ENCODE measurements at places on chromosomes 3 and 15.

DNA sequence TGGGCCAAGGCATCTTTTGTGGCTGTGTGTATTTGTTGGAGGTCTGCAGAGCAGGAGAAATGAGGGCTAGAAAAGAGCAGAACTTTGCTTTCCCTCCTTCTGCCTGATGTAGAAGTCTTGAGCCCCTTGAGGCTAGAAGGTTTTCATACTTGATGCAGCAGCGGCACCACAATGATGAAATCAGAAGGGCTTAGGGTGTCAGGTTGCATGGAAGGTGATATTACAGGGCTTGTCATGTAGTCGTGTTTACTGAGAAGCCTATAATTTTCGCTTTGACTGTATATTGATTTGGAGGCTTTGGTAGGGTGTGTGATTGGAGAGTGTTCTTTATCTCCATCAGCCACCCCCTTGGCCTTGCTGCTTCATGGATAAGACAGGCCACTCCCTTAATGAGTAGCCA, 339.8 kb downstream of the THSD4 start:
- no peak for DNase-seq

DNA sequence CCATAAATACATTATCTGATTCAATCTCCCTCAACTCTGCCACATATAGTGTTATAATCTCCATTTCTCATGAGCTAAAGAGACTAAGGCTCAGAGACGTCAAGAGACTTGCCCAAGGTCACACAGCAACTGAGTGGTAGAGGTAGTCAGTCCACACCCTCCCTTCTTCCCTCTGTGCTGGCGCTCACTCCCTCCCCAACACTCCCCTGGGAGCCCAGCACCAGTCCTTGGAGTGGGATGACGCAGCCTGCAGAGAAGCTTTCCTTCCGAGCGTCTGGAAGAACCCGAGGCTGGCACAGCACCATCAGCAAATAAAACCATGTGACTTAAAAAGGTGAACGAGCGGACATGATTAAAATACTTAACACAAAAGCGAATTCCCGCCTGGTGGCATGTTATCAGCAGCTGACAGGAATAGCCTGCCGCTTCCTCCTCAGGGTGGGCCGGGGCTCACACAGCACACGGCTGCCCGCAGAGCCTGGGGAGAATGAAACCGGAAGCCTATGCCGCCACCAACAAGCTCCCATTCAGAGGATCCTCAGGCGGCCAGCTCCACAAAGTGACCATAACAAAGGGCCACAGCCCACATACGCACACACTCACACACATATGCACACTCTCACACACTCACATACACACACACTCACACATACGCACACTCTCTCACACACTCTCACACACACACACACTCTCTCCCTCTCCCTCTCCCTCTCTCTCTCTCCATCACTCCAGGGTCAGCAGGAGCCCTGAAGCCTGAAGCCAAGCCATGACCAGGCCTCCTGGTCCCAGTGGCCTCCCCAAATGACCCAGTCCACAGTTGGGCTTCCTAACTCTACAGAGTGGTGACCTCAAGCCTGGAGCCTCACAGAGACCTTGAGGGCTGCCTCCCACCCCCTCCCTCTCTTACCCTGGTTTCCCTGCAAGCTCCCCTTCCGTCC, 120.5 kb downstream of the XXYLT1 start:
- no peak for DNase-seq

DNA sequence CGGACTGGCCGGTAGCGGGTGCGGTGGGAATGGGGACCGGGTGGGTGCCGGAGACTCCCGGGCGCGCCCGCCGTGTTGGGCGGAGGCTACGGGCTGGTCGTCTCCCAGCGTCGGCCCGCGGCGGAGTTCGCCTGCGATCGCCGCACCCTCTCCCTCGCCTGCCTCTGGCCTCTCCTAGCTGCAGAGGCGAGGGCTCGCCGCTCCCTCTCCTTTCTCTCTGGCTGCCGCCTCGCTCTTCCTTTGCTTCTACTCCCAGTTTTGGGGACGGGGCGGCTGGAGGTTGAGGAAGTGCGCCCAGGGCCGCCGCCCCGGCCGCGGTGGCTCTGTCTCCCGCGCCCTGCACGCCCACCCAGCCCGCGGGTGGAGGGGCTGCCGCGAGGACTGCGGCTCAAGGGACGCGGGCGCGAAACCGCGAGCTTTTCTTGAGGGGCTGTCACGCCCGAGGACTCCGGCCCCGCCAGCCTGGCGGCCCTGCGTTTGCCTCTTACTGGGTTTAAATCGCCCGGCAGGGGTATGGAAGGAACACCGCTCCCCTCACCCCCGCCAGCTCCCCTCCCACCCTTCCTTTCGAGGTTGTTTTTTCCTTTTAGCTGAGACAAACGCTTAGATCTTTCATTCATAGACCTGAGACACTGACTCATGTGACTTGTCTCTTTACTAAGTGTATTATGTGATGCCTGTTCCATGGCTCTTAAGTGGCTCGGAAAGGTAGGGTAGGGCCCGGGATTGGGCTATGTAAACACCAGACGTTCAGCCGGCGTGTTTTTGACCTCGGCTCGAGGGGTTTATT, 654 bp downstream of the PIK3CA start:
- DNase-seq: no peak

GRCh38 chr15:48343865-48344264, 12.6 kb downstream of the DUT start:
- DNase-seq: no peak

DNA sequence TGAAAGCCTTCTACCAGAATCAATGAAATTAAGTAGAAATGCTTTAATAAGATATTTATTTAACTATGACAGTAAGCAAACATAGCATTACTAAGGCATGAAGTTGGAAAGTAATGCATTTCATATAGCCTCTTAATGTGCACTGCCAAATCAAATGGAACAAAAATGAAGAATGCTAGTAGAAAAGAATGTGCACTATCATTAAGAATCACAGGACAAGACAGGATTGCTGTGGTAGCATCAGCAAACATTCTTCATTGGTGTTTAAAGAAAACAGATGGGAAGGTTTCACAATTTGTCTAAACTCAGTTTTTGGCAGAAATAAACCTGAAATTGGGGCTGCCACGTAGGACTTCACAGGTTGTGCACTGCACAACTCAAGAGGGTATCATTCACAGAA, 168.9 kb downstream of the CNTN3 start:
- no peak for DNase-seq

GRCh38 chr3:78689378-78689777, 1078.4 kb downstream of the ROBO1 start:
- DNase-seq: no peak

GRCh38 chr15:94780166-94780565, 548.8 kb downstream of the MCTP2 start:
- DNase-seq: no peak

DNA sequence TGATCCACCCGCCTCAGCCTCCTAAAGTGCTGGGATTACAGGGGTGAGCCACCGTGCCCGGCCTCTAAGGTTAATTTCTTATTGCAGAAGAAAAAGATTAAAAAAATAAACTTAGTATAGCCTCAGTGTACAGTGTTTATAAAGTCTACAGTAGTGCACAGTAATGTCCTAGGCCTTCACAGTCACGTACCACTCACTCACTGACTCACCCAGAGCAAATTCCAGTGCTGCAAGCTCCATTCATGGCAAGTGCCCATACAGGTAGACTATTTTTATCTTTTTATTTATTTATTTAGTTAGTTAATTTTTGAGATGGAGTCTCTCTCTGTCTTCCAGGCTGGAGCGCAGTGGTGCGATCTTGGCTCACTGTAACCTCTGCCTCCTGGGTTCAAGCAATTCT, 3.2 kb upstream of the FLNB start:
- no peak for DNase-seq

- DNase-seq: no peak
These were observed 33.2 kb downstream of the SCAPER start for GRCh38 chr15:76871930-76872329.

- no peak for DNase-seq
These were observed 15.8 kb upstream of the TRH start for GRCh38 chr3:129958755-129959154.
